ENCODE measurements at places on chromosomes 16 and 17. TPM values are rescaled to one million over a fixed set of nuclear protein-coding genes. Genes with fewer than 3 reads are reported as not detected.

GRCh38 chr17:56319531-56319930, 166.3 kb downstream of the ANKFN1 start:
- no peak overlapping the region for H3K27ac ChIP-seq
- no peak for DNase-seq
- H3K4me3 ChIP-seq: no peak overlapping the region
- no peaks in the 10 kb centered on the region for H3K36me3 ChIP-seq

DNA sequence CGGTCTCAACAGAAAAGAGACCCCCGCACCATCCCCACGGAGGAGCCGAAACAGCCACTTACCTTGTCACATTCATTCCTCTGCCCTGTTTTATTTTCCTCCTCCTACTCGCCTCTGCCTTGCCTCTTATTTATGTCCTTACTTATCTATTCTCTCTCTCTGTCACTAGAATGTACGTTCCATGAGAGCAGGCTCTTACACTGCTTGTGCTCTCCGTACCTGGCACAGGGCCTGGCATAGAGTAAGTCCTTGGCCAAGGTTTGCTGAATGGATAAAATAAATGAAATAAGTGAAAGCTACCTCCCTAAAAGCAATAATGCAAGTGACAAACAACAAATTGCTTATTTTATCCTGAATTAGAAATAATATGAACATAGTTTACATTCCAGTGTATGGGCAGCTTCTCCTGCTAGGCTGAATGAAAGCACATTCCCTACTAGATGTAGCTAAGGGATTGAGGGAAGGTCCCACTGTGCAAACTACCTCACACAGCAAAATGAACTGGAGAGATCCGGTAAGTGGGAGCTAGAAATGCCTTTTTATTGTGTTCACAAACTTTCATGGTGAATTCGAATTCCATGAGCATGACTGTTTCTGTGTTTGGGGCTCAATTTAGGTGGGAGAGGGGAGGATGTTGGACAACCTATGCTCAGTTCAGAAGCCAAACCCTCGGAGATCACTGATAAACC, 173.1 kb downstream of the PARN start:
- H3K27me3 ChIP-seq: no peaks in the 10 kb centered on the region
- DNase-seq: no peak
- peaks cover 6% of the 10 kb centered on the region for H3K4me1 ChIP-seq
- no peak overlapping the region for H3K4me3 ChIP-seq
- peaks cover 14% of the 10 kb centered on the region for H3K36me3 ChIP-seq

GRCh38 chr17:9139695-9140094, 118.4 kb downstream of the NTN1 start:
- no peak overlapping the region for H3K4me3 ChIP-seq

DNA sequence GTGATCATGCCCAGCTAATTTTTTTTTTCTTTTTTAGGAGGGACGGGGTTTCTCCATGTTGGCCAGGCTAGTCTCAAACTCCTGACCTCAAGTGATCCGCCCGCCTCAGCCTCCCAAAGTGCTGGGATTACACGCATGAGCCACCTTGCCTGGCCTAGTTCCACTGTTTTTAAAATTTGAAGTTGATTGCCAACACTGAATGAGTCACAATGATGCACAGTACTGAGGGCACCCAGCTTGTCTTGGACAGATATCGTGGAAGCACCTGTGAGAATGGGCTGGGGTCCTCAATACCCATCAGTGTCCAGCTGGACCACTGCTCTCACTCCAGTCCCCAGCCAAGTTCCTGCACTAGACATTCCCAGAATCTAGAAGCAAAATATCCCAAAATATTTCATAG, 2.5 kb downstream of the KNOP1 start:
- no peak for DNase-seq
- H3K4me1 ChIP-seq: peaks cover 12% of the 10 kb centered on the region
- no peak overlapping the region for H3K4me3 ChIP-seq

DNA sequence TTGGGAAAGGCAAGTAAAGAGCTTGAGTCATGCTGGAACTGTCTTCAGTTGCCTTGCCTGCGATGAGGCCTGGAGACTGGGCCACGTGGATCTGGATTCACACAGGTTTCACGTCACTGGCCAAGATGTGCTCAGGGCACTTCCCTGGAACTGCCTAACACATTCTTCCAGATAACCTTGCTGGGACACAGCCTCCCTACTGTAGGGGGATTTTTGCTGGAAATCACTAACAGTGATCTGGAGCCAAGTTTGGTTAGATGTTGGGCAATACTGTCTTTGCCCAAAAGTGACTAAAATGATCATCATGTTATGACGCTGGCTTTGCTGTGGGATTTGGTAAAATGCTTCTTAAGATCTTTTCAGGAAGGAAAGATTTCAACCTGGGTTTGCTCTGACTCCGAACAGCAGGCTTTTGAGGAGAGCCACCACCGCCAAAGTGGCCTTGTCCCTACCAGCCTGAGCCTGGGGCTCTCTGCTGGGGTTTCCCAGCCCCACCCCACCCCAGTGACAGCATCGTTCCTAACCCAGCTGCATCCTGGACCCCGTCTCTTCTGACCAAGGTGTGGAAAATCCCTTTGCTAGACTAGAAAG, 14.7 kb downstream of the C1QTNF1 start:
- no peak overlapping the region for H3K4me3 ChIP-seq
- no peaks in the 10 kb centered on the region for H3K36me3 ChIP-seq
- H3K27me3 ChIP-seq: no peaks in the 10 kb centered on the region
- DNase-seq: no peak

DNA sequence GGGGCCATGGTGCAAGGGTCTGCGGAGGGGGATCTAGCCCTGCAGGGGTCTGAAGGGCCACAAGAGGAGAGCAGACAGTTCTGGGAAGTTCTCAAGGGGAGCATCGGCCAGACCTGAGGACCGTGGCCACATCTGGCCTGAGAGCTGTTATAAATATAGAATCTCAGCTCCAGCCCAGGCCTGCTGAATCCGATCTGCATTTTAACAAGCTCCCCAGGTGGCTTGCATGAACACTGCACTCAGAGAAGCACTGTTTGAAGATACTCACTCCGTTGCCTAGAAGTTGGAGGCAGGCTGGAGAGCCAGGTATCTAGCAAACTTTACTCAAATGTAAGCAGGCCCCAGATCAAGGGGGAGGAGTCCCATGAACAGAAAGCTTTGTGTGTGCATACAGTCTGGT, 61.3 kb downstream of the NKD1 start:
- peaks cover 4% of the 10 kb centered on the region for H3K4me1 ChIP-seq
- no peak overlapping the region for H3K4me3 ChIP-seq
- no peak for DNase-seq
- no peaks in the 10 kb centered on the region for H3K27me3 ChIP-seq
- no peak overlapping the region for H3K27ac ChIP-seq

- peaks cover 3% of the 10 kb centered on the region for H3K4me1 ChIP-seq
- no peak overlapping the region for H3K4me3 ChIP-seq
- H3K27me3 ChIP-seq: no peaks in the 10 kb centered on the region
- H3K36me3 ChIP-seq: no peaks in the 10 kb centered on the region
Observed at GRCh38 chr16:12497526-12497925, 306.2 kb downstream of the CPPED1 start.

DNA sequence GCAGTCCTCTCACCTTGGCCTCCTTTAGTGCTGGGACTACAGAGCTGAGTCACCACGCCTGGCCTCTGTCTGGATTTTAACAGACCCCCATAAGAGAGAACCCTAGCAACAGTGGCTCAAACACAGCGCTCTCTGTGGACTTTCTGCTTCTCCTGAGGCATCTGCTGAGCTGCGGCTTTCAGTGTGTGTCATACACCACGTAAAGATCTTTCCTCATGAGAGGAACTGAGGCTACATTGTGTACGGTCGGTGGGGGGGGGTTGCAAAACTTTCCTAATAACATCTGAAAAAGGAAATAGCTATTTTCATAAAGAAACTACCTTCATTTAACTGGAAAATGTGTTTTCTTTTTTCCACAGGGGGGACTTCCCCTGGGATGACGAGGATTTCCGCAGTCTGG, 32.9 kb downstream of the DEF8 start:
- DNase-seq: no peak
- no peak overlapping the region for H3K4me3 ChIP-seq
- no peaks in the 10 kb centered on the region for H3K4me1 ChIP-seq

The CRHR1 gene
- not detected for total RNA-seq

The TPSD1 gene
- total RNA-seq: not detected

The ADAM11 gene
- total RNA-seq: 0.55 TPM

The KRTAP16-1 gene
- not detected for total RNA-seq
